ENCODE measurements at places on chromosomes 4 and X.

GRCh38 chr4:122855353-122855890, 28.8 kb downstream of the FGF2 start:
- DNase-seq = no peak

- no peak for DNase-seq
Observed at GRCh38 chr4:147597561-147597960, 19.6 kb upstream of the TMEM184C start.

DNA sequence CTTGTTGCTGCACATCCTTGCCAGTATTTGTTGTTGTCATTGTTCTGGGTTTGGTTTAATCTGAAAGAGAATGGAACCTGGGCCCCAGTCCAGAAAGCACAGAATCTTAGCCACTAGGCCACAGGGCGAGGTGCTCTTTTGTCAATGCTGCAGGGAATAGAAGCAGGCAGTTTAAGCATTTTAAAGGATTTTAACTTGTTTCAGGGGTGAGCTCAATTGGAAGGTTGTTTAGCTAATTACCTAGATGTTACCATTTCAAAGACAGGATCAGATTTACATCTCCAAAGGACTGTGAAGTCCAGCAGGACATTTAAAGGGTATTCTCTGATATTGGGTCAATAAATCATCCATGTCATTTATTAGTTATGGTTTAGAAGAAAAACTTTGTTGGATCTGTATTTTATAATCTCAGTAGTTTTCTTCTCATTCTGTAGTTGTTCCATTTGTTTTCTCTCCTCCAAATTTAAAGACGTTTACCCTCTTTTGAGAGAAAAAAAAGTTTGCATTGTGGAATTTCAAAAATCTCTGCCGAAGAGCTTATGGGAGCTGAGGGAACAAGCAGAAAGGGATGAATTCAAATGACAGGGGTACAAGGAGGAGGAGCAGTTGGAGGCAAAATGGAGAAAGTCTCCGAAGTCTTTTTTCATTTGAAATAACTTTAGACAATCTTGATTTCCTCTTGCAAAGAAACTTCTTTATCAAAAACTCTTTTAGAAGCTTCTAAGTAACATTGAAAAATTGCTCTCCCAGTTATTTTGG, 57.5 kb upstream of the FAM47C start:
- no peak for DNase-seq

GRCh38 chrX:103253608-103254007, 1.3 kb downstream of the TCEAL8 start:
- no peak for DNase-seq

DNA sequence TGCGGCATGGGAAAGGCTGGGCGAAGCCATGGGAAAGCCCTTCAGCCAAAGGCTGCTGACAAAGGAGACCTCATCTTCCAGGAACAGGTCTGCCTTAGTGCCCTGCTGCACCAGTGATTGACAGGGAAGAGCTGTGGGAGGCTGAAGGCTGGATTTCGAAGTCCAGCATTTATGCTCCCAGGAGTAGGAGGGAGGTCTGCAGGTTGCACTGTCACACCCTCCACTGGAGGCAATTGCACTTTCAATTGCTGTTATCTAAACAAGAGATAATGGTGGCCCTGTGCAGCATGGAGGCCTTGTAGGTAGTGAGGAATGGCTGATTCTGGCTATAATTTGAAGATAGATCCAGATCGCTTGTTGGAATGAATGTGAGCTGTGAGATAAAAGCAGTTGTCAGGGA, 43.7 kb downstream of the FAM114A1 start:
- DNase-seq = no peak

DNA sequence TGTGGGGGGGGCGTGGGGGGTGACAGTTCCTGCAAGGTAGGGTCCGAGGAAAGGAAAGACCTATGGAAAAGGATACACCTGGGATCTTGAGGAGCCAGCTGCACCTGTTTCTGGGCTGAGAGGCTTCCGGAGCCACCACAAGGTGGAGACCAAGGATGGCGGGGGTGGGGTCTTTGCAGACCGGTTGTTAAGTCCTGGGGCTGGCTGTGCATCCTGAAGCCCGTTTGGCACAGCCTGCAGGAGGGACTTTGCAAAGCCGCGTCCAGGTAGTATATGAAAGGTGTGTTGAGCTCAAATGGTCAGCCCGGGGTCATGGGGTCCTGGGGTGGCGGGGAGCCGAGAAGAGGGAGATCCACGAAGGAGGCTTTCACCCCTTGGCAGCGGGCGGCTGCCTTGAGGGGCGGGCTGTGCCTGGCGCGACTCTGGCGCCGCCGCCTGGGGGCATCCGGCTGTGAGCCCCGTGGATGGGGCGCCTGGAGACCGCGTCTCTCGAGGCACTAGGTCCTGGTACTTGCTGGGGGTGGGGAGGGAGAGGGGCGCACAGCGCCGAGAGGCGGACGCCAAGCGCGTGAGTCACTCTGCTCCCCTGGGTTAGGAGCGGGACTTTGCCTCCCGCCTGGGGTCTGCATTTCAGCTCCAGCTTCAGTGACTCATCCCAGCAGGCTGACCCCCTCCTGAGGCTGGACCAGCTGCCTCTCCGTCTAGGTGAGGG, 58.2 kb upstream of the DYNLT3 start:
- peak; percentile 42 for DNase-seq

- DNase-seq = no peak
Observed at GRCh38 chr4:25972984-25973745, 59.1 kb downstream of the SMIM20 start.

DNA sequence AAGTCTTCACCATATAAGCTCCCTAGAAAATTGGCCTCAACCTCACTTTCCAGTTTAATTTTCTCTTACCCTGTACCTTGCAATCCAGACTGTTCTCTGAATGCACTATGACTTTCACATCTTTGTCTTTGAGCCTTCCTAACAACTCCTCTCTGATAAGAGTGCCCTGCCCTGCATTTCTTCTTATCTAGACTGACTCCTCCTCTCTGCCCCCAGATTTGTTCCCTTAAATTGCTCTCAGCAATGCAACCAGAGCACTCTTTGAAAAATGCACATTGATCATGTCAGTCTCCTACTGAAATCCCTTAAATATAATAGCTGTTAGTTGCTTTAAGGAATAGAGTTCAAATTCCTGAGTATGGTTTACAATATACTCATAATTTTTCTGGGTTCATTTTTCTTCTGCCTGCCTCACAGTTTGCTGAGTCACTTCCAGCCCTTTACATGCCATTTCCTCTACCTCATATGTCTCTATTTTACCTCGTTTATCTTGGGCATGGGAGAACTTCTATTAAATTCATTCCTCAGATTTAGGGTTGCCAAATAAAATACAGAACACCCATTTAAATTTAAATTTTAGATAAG, 582.7 kb upstream of the AADAT start:
- DNase-seq = no peak

GRCh38 chrX:136689436-136689835, 41.5 kb downstream of the CD40LG start:
- no peak for DNase-seq

- no peak for DNase-seq
Observed at GRCh38 chrX:1105671-1106419, 106.6 kb downstream of the CRLF2 start.

- DNase-seq = no peak
Observed at GRCh38 chr4:150023489-150023888, 54.8 kb upstream of the DCLK2 start.

GRCh38 chr4:4831825-4832224, 27.6 kb upstream of the MSX1 start:
- no peak for DNase-seq

DNA sequence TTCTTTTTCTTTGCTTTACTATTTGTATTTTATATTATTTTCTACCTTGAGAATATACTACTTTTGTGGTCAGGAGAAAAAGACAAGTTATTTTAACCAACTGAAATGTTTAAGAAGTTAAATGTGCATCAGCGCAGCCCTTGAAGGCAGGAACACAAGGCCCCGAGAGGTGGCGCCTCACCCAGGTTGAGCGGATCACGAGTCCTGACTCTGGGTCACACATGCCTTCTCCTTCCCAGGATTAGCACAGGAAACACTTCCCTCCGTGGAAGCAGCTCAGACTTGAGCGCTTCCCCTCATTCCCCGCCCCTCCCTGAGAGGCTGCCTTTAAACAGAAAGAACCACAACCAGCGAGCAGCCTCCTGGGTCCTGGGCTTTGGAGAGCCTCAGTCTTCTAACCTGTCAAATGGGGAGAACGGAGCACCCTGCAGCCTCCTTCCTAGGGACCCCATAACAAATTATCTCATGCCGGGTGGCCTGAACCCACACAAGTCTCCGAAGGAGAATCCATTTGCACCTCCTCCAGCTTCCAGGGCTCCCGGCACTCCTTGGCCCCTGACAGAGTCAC, 217.6 kb downstream of the AFAP1 start:
- no peak for DNase-seq

DNA sequence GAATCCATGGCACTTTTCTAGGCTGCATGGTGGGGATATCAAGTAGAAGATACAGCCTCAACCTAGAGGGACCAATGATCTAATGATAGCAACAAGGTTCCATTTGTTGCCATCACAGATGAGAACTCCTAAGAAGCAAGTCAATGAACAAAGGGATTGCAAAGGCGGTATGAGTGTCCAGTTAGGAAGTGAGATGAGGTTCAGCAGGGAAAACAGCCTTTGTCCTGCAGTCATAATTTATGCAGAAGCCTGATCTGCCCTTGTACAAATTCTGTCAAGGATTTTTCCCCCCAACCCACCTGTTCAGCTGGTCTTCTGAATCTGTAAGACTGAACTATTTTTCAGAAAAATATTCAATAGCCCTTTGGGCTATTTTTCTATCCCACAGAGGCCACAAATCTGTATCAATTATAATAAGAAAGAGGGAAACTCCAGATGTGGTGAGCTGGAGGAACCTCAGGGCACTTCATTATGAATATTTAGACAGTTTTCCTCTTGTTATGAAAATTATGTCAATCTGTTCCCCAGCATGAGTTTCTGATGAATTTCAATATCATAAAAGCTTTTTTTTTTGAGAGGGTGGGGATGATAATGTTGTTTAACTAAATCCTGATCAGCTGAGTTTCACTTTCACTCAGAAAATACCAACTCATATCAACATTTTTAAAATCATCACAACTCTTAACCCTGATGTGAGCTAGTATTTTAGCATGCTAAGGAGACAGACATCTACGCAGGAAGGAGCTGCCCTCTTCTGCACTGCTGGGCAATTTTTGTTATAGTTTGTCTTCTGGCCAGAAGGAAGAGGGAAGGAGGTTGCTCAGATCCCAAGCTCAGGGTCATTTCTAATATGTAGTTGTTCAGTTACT, 127.2 kb upstream of the MAP3K15 start:
- DNase-seq = no peak

DNA sequence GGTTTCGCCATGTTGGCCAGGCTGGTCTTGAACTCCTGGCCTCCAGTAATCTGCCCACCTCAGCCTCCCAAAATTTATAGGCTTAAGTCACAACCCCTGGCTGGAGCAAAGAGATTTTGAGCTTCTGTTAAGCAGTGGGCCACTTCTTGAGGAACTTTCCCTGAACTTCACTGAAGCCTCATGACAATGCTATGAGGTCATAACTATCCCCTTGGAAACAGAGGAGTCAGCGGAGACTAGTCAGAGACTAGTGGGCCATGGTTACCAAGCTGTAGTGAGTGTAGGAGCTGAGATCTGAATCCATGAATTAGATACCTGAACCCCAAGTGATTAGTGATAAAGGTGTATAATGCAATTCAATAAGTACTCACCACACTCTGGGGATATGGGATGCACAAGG, 145.1 kb upstream of the MSX1 start:
- DNase-seq = no peak

DNA sequence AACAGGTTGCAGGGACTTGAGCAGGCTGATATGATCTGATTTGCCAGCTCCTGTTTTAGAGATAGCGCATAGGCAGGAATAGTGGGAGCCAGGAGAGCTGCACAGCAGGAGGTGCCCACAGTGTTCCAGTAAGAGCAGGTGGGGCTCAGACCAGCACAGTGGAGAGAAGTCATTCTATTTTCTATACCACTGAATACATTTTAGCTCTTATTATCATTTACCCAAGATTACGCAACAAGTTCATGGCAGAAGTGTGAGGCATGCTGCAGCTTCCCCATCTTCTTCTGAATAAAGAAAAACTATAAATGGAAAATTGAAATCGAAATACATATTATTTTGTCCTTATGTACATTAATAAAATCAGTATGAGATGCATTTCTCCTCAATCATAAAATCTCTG, 114.7 kb upstream of the EDNRA start:
- DNase-seq = no peak

- no peak for DNase-seq
Observed at GRCh38 chr4:26298198-26298947, 22.4 kb upstream of the RBPJ start.

DNA sequence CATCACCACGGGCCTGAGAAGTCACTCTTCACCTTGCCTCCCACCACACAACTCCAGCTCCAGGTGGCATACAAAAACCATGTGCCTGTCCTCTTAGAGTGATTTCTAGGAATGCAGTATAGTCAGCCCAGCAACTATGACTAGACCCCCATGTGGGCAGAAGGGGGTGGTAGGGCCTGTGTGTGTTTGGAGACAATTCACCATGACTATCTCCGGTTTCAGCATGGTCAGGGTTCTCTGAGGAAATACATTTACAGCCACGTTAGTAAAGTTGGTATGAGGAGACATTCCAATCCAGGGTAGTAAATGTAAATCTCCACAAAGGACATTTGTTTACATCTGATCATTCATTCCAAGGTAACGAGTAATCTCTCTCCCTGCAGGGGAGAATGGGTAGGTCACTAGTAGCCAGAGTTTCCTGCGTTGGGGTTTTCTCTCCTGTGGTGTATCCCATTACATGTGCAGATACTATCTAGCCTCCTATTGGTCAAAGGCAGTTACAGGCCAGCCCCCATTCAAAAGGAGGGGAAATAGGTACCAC, 4.2 kb upstream of the MTMR1 start:
- DNase-seq = no peak

- DNase-seq = no peak
Observed at GRCh38 chr4:154490234-154490582, 1.4 kb downstream of the DCHS2 start.

- no peak for DNase-seq
Observed at GRCh38 chrX:16185725-16186136, 18.4 kb downstream of the MAGEB17 start.

- no peak for DNase-seq
Observed at GRCh38 chr4:68719075-68719473, 48.6 kb upstream of the UGT2B15 start.
